ENCODE measurements at places on chromosomes 5 and 9.

GRCh38 chr9:98862936-98863335 is 55.5 kb downstream of the GALNT12 start:
- DNase-seq, result no peak

- no peak for DNase-seq
These were observed 43.4 kb upstream of the SH3PXD2B start for GRCh38 chr5:172497591-172498255.

- DNase-seq, result no peak
These were observed 287.9 kb upstream of the ZNF608 start for GRCh38 chr5:125034331-125034730.

DNA sequence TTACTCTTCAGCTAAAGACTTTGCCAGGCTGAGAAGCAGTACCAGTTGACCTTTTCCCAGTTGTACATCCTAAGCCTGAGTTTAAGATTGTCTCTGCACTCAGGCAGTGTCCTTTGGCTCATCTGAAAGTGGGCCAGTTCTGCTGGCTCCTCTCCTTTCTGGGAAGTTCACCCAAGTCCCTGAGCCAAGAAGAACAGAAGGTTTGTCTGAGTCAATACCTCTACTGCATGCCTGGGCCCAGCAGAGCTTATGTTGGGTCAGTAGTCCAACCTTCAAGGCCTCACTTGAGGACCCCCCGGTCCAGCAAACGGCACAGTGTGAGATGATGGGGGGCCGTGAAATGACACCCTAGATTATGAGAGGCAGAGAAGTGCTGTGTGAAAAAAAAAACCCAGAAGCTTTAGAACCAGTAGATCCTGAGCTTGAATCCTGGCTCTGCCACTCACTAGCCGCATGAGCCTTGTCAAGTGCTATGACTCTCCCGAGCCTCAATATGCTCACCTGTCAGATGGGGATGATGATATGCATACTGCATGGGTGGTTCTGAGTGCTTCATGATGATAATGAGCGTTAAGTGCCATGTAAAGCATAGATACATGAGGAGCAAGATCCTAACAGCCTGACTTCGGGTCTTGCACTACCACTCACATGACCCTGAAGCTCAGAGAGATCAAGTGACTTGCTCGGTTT is 156.0 kb downstream of the MACROH2A1 start:
- DNase-seq, result peak; percentile 7

DNA sequence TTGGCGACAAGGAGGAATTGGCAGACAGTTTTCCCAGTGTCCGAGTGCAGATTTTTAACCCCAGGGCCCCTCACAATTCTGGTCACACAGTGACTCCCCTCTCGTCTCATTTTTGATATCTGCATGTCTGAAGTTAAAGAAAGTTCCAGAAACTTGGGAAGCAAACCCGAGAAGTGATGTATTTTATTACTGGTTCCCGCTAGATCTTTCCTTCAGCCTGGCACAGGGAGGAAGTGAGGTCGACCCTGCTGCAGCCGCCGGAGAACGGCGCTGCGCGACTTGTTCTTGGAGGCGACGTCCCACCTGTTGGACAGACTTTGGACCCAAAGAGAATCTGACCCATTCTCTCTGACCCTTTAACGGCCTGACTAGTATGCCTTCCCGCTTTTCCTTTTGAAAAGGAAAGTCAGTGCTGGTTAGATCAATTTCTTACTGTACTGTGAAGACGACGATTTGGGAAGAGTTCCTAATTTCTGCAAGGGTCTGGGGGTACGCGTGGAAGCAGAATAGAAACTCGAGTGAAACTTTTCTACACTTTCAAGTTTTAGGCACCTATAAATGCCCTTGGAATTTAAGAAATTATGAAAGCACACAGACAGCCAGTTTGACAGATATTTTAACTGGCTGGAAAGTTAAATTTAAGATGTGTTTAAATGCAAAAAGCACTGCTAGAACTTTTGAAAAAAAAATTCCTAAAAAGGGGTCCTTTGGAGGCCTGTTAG is 744 bp downstream of the OTULIN start:
- DNase-seq, result peak; percentile 22

DNA sequence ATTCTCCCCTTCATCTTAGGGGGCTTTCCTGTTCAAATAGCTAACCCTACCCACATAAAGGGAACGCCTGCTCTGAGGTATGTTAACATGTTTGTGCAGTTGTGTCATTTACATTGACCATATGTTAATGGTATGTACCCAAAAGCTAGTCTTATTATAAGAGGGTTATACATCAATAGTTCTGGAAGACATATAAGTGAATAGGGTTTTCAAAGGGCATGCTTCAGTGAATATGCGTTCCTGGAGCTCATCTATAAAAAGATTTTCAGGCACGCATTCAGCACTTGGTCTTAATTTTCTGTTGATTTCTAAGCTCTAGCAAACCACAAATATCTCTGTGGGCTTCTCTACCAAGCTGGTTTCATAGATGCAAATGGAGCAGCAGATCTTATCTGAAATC is 766.1 kb downstream of the IRX1 start:
- no peak for DNase-seq

DNA sequence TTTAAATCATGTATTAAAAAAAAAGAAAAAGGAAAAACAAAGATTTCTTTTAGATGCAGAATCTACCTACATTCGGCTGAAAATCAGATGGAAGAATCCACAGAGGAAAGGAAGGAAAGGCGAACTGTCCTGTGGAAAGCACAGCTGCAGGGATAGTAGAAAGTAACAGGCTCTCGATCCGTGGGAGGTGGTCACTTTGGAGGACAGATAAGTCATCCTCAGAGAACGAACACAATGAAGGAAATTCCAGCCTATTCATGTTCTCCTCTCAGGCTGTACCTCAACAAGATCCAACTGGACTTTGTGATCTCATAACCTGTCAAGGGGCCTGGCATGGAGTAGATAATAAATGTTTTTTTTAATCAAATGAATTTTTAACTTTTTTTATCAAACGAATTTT is 72.8 kb downstream of the NR6A1 start:
- DNase-seq, result no peak

GRCh38 chr5:94072116-94072515 is 330.7 kb upstream of the POU5F2 start:
- no peak for DNase-seq

GRCh38 chr9:111458139-111459009 is 25.8 kb downstream of the ECPAS start:
- no peak for DNase-seq

DNA sequence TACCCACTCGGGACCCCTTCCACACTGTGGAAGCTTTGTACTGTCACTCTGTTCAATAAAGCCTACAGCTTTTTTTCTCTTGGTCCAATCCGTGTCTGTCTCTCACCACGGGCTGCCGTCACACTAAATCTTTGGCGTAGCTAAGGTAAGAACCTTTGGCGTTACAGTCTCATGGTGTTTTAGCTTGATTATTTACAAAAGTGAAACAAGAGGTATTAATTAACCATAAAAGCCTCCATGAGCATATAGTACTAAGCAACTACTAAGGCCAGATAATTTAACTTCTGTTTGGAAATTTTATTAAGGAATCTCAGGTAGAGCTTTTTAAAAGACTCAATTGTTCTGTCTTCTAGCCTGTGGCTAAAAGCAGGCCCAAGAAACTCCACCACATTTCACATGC is 370.7 kb upstream of the TRPC7 start:
- DNase-seq, result no peak

DNA sequence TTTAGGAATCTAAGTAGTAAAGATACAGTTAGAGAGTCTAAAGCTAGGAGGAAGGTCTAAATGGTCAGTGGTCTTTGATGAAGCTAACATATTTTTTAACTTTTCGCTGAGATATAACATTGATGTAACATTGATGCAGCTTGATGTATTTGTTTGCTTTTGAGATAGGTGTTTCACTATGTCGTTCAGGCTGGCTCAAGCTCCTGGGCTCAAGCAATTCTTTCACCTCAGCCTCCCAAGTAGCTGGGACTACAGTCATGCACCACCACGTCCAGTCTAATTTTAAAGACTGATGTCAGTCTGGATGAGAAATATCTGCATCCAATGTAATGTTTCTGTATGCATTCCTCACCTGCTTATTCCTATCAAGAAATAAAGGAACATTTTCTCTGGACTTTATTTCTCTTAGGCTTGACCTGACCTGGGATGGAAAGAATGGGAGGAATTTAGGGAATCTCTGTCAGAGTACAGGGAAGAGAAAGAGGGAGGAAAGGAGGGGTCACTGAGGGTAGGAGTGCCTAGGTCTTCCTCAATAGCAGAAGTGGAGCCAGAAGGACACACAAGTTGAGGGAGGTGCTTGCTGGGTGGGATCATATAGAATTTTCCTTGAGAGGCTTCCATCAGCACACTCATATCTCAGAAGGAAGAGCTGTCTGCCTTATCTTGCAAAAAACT is 101.5 kb upstream of the GPBP1 start:
- no peak for DNase-seq

- no peak for DNase-seq
These were observed 58.5 kb downstream of the MAT2B start for GRCh38 chr5:163563880-163564279.

GRCh38 chr9:128026255-128026772 is 40.8 kb downstream of the NAIF1 start:
- no peak for DNase-seq

DNA sequence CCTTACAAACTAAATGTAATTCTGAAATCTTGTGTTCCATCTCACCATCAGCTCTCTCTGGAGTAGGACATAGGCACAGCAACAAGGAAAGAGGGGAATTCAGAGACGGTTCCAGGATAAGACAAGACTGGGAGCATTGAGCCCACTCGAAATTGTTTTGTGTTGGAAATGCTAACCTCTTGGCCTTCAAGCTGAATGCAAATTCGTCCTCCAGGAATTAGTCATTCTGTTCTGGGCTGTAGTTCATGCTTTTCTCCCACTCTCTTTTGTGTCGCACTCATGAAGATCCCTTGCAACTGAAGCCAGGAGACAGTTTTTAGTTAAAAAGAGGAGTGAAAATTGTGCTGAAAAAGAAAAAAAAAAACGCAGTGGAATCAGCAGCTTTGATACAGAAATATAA is 121.7 kb upstream of the SEMA6A start:
- no peak for DNase-seq
